CD4-positive, alpha-beta T cell treated with Interferon alpha-2 for 1 hour (primary cell): ENCODE measurements at places on chromosomes 1 and 21.

DNA sequence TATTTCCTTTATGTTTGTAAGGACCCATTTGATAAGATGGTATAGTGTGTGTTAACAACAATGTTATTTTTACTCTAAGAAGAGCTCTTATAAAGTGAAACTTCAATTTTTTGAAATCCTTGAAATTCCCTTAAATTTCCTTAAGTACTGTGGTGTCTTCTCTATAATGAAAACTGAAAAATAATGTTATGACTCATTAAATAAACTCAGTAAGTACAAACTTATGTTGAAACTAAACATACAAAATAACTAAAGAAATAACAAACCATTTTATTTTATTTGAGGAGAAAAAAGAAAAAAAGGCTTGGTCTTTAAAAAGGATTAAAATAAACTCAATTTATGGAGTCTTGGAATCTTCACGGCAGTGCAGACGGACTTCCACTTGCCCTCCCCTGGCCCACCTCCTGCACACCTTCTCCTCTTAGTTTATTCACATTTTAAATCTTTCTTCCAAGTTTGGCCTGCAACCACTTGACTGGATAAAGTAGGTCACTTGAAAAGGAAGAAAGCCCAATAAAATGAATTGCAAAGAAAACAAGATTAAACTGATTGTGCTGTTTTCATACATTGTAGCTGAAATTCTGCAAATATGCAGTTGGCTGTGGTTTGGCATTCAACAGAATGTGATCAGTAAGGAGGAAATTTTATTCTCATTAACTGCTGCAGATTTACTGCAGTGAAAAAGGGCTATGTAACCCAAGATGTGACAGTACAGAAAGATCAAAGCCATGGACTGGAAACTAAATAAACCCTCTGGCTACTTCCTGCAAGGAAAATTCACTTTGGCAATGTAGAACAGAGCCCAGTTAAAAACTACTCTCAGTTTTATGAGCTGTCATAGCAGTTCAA is 48.5 kb upstream of the SCYL3 start:
- no peak for DNase-seq

DNA sequence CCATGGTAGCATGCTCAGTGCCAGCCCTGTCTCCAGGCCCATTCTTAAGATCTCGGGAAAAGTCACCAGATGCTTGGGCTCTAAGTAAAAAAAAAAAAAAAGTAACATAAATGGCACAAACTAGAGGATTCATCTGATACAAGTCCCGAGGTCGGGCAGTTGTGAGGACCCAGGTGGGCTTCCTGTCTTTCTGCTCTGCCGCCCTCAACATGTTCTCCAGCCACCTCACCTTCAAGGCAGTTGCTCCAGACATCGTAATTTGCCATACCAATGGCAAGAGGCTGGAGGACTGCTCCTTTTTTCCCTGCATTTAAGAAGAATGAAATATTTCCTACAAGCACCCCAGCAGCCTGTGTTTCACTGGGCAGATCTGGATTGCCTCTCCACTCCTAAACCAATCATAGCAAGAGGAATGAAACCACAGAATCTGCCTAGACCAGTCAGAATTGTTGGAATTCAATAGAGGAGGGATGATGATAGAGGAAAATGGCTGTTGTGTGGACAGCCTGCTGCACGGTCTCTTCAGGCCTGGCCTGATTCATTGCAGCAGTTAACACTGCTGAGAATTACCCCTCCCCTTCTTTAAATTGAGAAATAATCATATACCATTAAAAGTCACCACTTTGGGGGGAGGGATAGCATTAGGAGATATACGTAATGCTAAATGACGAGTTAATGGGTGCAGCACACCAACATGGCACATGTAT is 5.4 kb downstream of the HMGN2 start:
- DNase-seq = no peak

DNA sequence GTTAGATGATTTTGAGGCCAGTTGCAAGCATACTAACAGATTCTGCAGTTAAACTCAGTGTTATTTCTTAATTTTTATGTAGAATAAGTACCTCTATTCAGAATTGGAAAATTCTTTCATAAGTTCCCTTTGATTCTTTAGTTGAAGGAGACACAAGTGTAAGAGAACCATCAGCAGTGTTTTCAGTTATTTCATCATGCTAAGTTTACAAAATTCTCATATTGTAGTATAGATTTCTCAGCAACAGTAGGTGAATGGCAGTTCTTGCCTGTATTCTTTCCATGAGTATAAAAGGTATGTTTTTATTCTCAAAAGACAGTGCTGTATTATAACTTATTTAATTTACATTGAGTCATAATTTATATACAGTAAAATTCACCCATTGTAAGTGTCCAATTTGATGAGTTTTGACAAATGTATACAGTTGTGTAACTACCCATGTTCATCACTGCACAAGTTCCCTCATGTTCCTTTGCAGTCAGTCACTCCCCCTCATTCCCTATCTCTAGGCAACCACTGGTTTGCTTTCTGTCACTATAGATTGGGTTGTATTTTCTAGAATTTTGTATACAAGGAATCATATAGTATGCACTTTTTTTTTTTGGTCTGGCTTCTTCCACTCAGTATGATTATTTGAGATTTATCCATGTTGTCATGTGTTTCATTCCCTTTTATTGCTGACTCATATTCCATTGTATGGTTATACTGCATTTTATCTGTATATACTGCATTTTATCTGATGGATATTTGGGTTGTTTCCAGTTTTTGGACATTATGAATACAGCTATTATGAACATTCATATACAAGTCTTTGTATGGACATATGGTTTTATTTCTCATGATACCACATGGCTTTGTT is 3.9 kb downstream of the RPS6KC1 start:
- DNase-seq = no peak

- DNase-seq = no peak
Observed at GRCh38 chr1:212926372-212926771, 24.0 kb upstream of the VASH2 start.

- no peak for DNase-seq
Observed at GRCh38 chr1:3553166-3553939, 58.0 kb downstream of the MEGF6 start.

- DNase-seq = peak; percentile 45
Observed at GRCh38 chr1:186985889-186986491, 157.2 kb downstream of the PLA2G4A start.

- no peak for DNase-seq
Observed at GRCh38 chr1:182861994-182862393, 22.8 kb downstream of the DHX9 start.

GRCh38 chr1:1753607-1754005 is 24.7 kb downstream of the NADK start:
- DNase-seq = no peak

DNA sequence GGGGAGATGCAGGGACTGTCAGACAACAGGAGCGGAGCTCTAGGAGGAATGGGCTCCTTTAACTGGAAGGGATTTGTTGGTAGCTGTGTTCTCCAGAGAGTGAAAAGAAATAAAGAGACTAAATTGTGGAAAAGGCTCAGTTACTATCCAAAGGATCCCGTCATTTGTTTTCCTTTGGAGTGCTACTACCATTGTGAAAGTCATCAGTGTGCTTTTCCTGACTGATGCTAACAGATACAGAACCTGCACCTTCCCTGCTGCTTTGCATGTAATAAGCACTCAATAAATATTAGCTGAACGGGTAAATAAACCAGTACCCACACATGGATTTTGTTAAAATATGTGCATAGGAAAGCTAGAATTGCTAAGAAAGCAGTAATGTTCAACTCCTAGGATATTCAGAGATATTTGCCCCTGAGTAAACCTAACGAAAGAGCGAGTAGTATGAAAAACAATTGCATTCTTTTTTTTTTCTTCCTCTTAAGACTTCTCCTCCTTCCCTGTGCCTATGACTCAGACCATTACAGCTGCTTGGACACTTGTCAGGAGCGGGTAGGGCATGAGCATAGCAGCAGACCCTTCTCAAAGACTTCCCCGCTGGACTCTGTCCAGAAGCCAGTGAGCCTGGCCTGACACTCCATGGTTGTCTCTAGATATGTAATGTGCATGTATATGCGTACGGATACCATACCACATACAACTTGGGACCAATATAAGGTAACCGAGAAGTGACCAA is 41.7 kb downstream of the PTGFRN start:
- no peak for DNase-seq

GRCh38 chr1:18344755-18345154 is 136.0 kb upstream of the KLHDC7A start:
- DNase-seq = no peak

DNA sequence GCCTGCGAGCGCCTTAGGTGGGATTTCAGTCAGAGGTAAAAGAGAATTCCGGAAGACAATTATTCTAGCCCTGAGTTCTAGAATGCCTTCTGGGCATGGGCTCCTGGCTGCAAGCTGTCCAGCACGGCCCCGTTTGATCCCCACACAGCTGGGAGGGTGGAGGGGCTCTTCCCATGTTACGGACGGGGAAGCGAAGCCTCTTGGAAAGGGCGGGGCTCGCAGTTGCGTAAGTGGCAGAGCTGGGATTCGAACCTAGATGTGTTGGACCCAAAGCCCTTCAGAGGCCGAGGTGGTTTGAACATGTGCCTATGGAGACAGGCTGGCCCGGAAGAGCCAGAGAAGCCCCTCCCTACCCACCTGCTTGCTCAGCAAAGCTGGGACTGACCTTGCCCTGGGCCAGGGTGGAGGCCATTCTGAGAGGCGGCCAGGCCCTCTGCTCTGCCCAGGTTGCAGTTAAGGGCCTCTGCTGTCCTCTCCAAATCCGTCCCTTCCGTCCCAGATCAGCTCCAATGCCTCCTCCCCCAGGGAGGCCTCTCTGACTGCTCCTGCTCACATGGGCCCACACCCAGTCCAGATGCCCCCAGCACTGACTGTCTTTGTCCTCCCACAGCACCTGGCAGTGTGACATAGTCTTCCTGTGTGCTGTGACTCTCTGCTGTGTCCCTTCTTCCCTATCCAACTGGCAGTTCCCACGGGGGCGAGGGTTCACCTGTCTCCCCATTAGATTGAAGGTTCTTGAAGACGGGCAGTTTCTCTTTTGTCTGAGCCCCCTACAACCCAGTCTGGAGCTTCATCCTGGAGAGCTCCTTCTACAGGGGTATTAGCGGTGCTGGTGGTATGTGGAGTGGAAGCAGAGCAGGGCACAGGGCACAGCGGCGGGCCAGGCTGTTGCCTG is 1.2 kb upstream of the HSPB7 start:
- DNase-seq = no peak

DNA sequence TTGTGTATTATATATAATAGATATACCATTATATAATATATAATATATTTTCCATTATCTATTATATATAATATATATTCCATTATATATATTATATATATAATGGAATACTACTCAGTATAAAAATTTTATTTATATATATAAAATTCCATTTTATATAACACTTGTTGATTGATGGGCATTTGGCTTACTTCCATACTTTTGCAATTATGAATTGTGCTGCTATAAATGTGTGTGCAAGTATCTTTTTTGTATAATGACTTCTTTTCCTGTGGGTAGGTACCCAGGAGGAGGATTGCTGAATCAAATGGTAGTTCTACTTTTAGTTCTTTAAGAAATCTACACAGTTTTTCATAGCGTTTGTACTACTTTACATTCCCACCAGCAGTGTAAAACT is 1211.1 kb downstream of the NCAM2 start:
- no peak for DNase-seq

DNA sequence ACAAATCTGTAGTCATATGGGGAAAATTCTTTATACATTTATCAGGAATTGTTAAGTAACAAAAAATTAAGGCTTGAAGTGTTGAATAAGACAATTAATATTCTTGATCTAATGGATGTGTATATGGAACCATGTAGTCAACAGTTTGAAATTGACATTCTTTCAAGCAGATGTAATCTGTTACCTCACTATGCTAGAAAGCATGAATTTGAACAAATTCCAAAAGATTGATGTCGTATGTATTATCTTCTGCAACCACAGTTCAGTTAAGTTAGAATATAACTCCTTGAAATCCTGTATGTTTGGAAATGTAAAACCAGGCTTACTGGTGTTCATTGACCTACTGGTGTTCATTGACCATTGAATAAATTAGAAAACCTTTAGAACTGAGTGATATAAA is 16.1 kb downstream of the CCDC18 start:
- no peak for DNase-seq
